ENCODE measurements at places on chromosomes 4 and X.

- DNase-seq: no peak
These were observed 167.3 kb upstream of the LEF1 start for GRCh38 chr4:108336076-108336475.

- no peak for DNase-seq
These were observed 276.3 kb upstream of the AGA start for GRCh38 chr4:177718514-177718913.

DNA sequence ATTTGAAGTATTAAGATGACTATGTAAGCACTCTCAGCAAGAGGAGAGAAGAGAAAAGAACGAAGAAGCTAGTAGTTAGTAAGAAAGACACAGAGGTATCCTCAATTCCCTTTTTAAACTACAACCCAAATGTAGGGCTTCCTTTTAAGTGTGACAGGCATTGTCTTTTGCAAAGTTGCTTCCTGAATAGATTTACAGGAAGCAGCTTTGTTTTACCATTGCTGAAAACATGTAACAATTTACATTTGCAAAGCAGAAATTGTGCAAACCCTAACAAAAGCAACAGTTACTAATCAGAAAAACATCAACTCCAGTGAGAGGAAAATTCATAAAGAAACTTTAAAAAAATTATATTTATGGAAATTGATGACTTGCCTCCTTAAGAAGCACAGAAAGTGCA is 96.4 kb downstream of the FAM13A start:
- DNase-seq: peak; percentile 3

GRCh38 chr4:183627979-183628588 is 30.9 kb downstream of the RWDD4 start:
- no peak for DNase-seq

DNA sequence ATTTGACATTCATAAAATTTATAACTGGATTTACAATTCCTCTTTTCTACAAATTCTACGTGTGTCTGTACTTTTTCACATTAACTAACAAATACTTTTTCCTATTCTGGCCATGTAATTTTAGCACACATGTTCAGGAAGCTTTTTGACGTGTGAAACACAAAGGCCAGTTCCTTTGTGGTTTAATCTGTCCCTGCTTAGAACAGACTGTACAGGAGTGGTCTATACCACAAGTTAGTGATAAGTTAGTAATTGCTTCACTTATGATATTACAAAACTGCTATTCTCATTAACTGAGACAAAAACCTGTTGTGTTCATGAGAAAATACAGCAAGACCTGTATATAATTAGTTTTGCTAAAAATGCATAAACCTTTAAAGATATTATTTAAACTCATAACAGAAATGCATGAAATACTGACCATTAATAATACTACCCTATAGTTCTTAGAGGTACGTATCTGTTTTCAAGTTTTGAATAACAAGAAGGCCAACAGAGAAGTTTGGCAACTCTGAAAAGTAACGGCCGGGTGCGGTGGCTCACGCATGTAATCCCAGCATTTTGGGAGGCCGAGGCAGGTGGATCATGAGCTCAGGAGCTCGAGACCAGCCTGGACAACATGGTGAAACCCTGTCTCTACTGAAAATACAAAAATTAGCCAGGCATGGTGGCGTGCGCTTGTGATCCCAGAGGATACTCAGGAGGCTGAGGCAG is 13.7 kb upstream of the AREG start:
- no peak for DNase-seq

DNA sequence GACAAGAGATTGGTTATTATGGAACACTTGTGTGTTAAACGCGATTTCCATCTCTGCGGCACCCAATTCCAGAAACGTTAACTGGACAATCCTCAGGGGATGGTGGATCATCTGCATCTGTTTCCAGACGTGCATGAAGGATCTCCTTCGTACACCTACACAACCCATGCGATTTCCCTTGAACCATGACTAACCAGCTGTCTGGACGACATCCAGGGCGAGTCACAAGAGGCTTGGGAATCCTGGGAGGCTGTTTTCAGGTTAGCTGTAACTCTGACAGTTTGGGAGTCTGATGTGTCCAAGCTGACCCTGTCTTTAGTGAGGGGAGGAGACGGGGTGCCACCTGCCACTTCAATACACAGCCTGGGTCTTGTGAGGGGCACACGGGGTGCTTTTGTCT is 84.5 kb downstream of the GATB start:
- DNase-seq: no peak

GRCh38 chrX:3550160-3550751 is 163.2 kb downstream of the PRKX start:
- DNase-seq: no peak

DNA sequence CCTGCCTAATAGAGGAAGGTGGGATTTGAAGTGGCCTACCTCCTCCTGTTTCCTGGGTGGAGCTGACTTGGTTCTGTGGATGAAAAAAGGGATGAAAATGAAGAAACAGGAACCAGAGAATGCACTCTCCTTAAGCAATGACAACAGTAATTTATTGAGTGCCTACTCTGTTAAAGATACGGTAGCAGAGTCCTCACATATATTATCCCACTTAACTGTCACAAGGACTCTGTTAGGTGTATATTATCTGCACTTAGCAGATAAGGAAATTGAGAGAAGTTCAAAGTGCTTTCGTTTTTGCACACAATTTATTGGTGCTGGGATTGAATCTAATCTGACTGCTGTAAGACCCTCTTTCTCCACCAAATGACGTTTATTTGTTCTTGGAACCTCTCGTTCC is 301.2 kb downstream of the PACRGL start:
- no peak for DNase-seq

DNA sequence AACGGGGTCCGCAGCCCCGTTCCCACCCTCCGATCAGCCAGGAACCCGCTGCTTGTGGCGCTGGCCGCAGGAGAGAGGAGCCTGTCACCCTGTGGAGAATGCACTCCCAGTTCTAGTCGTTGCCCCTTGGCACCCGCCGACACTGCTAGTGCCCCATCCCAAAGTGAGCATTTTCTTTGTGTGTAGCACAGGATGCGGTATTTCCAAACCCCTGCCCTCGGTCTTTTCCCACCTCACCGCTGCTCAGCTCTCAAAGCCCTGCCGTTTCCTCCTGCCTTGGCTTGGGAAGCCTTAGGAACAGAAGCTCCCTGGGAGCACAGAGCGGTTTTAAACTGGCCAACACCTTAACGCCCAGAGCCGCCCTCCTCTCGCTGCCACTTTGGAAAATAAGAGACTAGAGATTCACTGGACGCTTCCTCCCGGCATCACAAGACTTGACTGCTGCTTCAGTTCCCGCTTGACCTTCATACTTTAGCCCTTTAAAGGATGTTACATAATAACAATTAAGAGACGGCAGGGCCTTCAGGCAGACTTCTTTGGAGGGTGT is 772 bp downstream of the CYP4V2 start:
- no peak for DNase-seq

GRCh38 chr4:118953276-118953675 is 64.6 kb downstream of the SYNPO2 start:
- DNase-seq: no peak

Measured in NT2/D1 (cell line).